Keratinocyte (primary cell): ENCODE measurements at places on chromosomes 5 and 9.
A peak's percentile ranks its signal among the peaks of the same experiment; 100 is the strongest.

GRCh38 chr9:3887221-3887653, 361.4 kb upstream of the RFX3 start:
- DNase-seq = no peak

DNA sequence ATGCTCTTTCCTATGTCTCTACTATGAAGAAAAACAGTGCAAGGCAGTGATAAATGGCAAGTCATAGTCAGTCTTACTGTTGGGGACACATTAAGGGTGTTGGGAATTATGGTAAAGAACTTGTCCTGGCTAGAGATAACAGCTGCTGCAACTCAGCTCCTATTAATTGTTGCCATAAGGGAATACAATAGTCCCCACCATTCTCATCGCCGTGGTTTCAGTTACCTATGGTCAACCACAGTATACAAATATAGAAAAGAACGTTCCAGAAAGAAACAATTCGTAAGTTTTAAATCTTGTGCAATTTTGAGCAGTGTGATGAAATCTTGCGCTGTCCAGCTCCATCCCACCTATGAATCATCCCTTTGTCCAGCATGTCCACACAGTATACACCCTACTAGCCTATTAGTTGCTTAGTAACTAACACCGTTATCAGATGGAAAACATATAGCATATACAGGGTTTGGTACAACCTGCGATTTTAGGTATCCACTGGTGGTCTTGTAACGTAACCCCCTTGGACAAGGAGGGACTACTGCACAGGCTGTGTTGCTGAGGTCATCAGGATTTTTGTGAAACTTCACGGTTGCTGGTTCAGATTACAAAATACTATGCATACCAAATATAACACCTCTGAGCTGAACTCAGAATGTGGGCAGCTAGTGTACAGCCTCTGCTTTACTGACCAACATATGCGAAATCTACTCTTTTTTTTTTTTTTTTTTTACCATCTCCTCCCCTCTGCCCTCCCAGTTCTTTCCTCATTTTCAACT, 53.5 kb downstream of the ZFR start:
- DNase-seq = no peak

GRCh38 chr5:10600626-10601245, 36.9 kb downstream of the ANKRD33B start:
- DNase-seq = no peak

GRCh38 chr9:34659592-34660253, 2.7 kb downstream of the CCL27 start:
- DNase-seq = peak; percentile 82

DNA sequence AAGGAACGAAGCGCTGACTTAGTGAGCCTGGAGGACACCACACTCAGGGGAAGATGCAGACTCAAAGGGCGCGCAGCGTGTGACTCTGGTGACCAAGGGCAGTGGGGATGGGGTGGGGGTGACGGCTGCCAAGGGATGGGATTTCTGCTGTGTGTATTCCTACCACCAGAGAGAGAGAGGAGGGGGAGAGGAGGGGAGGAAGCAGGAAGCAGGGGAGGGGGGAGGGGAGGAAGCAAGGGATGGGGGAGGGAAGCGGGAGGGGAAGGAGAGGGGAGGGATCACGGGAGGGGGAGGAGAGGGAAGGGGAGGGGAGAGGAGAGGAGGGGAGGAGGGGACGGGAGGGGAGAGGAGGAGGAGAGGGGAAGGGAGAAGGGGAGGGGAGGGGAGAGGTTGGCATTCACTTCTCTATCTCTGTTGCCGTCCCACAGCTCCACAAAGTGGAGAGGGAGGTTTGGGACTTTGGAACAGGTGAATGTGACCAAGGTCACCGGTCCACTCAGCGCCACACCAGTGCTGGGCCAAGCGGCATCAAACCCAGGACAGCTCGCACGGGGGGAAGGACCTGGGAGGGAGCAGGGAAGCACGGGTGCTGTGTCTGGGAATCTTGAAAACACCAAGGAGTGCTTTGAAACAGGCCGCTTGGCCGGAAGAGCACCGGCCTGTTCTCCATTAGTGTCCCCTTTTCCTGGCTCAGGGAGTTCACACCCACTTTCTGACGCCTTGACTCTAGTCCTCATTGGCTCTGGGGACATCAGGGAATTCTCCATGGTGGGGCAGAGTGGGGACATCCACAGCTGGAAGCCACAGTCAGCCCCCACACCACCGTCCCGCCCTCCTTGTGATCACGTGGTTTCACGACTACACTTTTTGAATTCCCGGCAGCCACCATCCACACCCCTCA, 77.4 kb downstream of the VAV2 start:
- DNase-seq = no peak

- no peak for DNase-seq
These were observed 376 bp downstream of the ANKRD18B start for GRCh38 chr9:33524306-33524947.

- DNase-seq = no peak
These were observed 313.5 kb upstream of the MSX2 start for GRCh38 chr5:174410716-174411478.

GRCh38 chr5:114305402-114306207, 56.3 kb upstream of the KCNN2 start:
- DNase-seq = no peak

DNA sequence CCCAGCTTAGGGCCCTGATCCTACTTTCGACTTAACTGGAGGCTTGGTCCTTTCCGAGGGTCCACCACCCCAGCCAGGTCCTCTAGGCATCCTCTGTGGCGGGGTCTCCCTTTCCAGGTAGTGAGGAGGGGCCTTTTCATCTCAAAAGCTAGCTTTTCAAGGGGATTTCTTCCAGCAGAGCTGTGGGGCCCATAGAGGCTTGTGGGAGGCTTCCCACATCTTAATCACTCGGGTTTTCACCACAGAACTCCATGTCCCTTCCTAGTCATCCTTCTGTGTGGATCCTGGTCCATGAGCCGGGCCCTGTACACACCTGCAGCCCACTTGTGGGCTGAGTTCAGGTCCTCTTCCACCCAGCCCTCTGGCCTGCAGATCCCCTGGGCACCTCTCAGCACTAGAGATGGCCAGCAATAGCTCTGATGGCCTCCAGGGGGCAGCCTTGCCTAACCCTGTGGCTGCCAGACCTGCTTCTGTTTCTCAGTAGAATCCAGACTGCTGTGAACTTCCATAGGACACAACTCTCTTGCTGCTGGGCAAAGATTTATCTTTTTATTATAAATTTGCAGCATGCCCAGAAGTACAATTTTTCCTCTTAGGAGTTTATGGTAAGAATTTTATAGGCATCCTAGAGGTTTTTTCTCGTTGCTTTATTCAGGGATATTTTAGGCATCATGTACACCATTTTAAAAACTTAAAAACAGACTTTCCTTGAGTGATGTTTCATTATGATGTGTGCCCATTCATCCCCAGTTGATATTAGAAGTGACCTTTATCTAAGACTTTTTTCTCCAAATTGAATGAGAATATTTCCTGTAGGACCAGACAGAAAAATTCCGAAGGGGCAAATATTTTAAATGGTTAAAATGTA, 208.9 kb downstream of the TRIO start:
- DNase-seq = no peak

GRCh38 chr9:127330501-127330900, 65.9 kb downstream of the GARNL3 start:
- DNase-seq = no peak

GRCh38 chr5:15008476-15008875, 136.9 kb upstream of the ANKH start:
- DNase-seq = peak; percentile 75

GRCh38 chr9:137193771-137194170, 5.3 kb downstream of the SSNA1 start:
- no peak for DNase-seq

- no peak for DNase-seq
These were observed 50.0 kb upstream of the ADAMTSL1 start for GRCh38 chr9:18423791-18424531.

DNA sequence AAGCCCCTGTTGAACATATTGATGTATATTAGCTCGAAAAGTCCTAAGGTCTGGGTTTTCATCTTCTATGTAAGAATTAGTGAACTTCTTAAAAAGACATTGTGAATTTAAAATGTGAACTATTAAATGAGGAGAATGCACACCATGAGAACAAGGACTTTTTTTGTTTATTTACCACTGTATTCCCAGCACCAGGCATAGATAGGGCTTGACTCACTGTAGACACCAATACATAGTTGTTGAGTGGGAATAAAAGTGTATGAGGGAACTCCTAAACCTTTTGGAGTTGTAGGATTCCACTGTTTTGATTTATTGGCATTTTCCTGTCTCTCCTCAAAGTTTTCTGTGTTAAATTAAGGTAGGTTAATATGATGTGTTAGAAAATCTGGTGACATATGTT, 40.3 kb downstream of the NNT start:
- no peak for DNase-seq

DNA sequence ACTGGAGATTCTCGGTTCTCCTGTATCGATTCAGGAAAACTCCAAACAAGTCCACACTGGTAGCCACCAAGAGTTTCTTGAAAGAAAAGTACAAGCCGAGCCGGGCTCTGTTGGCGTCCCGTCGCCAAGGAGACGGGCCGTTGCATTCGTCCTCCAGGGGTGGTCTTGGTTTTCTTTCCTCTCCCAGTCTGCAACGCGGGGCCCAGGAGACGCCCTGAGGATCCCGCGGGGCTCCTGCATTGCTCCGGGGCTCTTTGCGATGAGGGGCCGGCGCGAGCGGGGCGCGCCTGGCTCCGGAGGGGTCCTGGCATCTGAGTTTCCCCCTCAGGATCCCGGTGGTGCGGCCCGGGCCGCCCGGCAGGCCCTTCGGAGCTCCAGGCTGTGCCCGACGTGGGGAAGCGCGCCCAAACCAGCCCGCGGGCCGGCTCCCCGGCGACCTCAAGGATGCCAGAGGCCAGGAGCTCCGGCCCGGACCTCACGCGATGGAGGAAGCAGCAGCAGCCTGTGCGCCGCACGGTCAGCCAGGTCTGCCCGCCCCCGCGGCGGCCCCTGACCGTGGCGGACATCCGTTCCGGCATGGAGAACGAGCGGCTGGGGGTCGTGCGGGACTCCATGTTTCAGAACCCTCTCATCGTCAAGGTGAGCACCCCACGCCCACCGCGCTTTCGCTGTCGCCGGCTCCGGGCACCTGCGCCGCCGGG, at the start of gene CFAP77:
TSS of gene CFAP77 (plus strand) at position 384 of the 701 bp plus-strand sequence. CDS start at position 445, 61 bp downstream.
- DNase-seq = no peak

DNA sequence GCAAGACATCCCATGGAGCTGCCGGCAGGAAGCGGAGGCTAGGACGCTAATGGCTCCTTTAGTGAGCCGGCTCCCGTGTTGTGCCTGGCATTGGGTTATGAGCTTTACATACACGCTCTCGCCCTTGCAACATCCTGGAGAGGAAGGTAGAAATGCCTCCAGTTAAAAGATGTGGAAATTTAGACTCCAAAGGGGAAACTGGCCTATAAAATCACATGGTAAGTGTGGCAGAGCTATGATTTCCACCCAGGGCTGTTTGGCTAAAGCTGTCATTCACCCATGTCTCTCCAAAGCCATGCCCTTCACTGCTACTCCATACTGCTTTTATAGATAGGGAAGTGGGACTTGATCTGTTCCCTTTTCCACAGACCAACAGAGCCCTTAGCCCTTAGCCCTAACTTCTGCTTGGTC, 5.2 kb downstream of the GM2A start:
- no peak for DNase-seq

- DNase-seq = no peak
These were observed 37.2 kb downstream of the GPR107 start for GRCh38 chr9:130090915-130091314.

- no peak for DNase-seq
These were observed 6.9 kb downstream of the C7 start for GRCh38 chr5:40916226-40916625.

DNA sequence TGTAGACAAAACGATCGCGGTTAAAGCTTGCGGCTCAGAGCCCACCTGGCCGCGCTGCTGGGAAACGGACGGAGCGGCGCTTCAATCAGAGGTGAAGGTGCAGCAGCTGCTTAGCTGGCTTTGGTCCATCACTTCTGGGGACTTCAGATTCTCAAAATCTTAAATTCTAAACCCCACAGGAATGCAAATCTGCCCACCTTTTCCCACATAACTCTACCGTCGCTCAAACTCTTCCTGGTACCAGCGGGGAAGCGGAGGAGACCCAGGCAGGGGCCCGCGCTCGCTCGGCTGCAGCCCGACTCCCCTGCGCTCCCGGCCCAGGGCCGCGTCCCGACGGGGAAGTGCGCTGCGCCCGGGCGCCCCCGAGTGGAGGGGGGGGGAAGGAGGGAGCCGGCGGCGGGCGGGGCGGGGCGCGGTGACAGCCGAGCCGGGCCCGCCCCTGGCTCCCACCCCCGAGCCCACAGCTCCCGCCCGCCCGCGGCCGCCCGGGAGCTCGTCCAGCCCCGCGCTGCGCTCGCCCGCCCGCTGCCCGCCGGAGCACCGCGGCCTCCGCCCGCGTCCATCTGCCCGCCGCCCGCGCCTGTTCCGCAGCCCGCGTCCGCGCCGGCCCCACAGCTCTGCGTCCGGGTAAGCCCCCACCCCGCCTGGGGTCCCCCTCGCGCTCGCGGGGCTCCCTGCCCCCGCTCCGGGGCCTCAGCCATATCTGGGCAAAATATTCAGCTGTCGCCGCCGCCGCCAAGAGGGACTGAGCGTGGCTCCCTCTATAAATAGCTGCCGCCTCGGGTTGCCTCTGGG, at the start of gene TMOD1:
TSS of gene TMOD1 (plus strand) at position 490 of the 795 bp plus-strand sequence. CDS start 22,523 bp downstream, outside the sequence.
- no peak for DNase-seq

DNA sequence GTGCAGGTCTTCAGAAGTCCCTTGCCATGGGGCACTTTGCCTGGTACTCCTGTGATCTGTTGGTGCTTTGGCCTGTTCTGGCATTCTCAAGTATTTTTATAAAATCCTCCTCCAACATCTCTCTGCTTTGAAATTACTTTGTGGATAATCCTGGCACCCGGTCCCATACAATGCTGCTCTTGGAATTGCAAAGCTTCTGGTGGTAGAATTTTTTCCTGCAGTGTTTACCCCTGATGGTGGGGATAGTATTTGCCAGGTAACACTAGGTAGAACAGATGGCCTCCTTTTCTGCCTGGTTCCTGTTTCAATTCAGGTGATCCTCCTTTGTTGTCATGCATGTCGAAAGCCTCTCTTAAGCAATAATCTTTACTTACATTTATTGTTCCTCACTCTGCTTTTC, 109.8 kb upstream of the ATP10B start:
- DNase-seq = no peak

DNA sequence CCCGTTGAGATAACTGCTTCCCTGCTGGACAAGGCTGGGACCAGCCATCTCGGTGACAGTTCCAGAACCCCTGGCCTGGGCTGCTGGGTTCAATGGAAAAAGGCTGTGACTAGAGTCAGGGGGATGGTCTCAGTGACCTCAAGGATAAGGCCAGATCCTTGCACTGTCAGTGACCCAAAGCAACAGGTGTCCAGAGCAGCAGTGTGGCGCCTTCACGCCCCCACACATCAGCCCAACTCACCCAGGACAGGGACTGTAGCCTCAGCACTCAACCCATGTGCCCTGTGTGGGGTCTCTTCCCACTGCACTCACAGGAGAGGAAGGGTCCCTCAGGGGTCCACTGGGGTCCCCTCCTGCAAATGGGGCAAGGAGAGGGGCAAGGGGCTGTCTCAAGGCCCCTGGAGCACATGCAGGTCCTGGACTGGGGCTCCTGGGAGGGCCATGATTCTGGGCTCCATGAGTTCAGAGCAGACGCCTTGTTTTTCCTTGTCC, 698 bp upstream of the LCN2 start:
- DNase-seq = no peak

DNA sequence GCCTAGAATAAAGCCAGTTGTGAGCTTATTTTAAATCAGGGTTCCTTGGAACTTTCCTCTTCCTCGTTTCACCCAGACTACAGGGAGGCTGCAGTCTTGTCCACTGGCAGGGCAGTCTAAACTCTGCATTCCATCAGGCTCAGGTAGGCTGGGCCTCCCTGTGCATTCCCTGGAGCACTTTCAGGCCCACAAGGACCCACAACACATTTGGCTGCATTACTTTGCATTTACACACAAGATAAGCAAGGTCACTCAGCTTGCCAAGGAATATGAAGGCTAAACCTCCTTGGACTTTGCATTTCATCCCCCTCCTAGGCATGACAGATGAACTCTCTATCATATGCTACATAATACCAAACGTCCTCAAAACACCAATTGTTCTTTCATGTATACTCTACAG, 104.2 kb downstream of the MARCHF3 start:
- no peak for DNase-seq
